ENCODE measurements at places on chromosomes 1 and 21.

GRCh38 chr1:8317647-8318381 is at the start of gene SLC45A1:
Gene SLC45A1 (plus strand): TSS chr1:8318114. CDS start chr1:8324330, 6,216 bp downstream.
- DNase-seq = peak; percentile 66

DNA sequence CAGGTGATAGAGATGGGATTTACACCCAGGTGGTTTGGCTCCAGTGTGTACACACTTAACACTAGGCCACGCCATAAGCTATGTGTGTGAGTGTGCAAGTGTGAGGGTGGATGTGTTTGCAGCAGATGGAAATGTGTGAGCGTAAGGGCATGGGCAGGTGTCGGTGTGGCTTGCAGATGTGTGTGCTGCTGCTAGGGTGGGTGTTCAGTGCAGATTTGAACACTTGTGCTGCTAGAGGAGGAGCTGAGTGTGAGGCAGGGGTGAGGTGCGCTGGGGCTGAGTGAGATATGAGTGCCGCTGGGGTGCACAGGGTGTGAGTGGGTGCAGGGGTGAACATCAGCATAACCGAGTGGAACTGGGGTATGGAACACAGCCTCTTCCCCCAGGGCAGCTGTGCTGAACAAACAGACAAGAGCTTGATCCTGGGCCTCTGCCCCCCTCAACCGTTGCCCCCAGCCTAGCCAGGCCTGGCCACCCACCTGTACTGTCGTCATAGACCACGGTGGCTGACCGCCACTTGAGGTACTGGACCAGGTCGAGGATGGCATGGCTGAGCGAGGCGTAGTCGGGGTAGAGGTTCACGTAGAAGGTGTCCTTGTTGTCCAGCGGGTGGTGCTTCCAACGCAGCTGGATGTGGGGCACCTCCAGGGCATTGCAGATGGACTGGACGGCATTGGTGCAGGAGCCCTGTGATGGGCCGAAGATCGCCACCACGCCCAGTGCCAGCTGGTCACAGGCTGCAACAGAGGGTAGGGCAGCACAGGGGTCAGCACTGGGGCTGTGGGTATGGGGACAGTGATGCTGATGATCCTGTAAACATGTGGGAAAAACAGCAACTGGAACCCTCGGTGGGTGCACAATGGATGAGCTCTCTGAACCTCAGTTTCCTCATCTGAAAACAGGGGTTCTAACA is 153.9 kb downstream of the GRIK3 start:
- no peak for DNase-seq

GRCh38 chr1:172452536-172453152 is 8.8 kb upstream of the PIGC start:
- no peak for DNase-seq

- DNase-seq = no peak
Measured at GRCh38 chr1:107138166-107138565, 2.7 kb upstream of the NTNG1 start.

DNA sequence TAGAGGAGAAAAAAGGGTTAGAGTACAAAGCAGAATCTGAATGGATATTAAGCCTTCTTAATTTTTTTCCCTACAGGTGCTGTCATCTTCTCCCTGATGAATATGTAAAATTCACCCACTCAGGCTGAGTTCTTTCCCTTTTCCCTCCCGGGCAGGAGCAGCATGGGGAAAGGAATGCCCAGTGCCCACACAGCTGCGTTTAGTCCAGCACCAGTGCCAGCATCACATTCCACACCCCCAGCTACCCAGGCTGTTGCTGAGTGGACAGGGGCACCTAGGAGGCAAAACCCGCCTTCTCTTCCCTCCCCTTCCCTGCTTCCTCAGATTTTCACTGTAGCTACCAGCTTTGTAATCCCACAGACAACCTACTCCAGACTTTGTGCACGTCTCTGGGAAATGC is 3.4 kb upstream of the CADM3 start:
- no peak for DNase-seq

DNA sequence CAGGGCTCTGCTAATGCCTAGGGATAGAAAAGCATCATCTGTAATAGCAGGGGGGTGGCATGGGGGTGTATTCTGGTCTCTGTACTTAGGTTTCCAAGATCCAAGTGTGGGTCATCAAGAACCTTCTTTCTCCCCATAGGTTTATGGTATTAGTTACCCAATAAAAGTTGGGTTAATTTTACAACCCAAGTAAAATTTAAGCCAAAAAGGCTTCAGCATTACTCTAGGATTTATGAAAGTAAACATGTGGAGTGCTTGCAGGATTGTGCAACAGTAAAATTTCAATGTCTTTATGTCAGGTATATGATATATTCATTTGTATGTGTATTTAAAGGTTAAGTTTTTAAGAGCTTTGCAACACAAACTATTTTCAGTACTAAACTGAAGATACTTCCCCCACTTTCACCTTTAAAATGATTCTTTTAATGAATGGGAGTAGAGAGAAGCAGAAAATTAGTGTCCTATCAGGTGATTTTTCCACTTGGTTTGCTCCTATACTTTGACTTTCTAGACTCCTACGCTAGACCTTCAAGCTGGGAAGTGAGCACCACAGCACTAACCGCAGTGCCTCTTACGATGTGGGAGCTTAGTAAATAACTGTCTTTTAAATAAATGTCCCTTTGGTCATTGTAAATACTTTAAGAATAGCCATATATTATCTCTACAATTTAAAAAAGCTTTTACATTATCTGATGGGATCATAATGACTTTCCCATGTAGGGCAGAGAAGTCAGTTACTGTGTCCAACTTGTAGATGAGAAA is 67.8 kb upstream of the UBE2U start:
- no peak for DNase-seq

DNA sequence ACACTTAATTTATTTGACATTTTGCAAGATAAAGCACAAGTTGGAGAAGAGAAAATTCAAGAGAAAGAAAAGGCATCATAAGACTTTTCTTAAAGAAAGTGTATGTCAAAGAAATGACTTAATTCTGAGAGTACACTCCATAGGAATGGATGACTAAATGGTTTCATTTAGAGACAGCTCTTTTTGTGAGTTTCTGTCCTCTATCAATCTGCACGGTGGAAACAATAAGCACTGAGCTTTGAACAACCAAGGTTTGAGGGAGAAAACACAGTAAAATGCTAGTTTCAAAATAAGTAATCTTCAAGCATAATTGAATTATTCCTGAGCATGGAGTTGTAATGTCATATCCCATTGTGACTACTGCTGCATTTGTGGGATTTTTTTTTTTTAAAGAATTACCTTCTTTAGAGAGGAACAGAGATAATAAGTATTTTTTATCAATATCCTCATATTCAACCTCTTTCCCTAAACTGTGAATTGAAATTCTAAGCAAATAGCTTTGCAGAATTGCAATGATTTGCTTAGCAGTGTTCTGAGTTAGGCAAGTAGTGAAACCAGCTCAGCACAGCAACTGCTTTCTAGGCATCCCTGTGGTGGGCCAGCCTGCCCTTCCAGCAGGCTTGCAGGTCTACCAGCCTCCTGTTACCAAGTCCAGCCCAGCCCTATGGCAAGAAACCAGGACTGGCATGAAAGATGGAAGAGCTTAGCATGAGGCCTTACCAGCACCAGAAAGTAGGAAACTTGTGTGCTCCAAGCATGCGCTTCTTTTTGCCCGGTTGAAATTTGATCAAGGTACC is 38.2 kb downstream of the KCNJ6 start:
- no peak for DNase-seq

DNA sequence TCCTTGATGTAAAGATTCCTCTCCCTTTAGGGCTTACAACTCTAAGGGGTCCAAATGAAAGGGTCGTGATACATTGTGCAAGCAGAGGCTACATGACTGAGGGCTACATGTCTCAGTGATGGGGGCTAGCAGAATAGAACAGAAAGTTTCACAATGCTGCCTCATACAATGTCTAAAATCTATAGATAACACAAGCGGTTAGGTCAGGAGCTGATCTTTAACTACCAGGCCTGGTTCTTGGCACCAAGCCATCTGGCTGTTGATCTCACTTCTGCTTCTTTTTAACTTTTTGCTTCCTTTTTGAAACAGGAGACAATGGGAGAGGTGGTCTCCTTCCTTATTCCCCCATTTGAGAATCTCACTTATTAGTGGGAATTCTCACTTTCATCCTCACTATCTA is 710.2 kb downstream of the AMY1C start:
- no peak for DNase-seq

GRCh38 chr1:93061895-93062792 is 16.9 kb upstream of the MTF2 start:
- DNase-seq = no peak

GRCh38 chr1:200042552-200043335 is 15.2 kb downstream of the NR5A2 start:
- DNase-seq = no peak

DNA sequence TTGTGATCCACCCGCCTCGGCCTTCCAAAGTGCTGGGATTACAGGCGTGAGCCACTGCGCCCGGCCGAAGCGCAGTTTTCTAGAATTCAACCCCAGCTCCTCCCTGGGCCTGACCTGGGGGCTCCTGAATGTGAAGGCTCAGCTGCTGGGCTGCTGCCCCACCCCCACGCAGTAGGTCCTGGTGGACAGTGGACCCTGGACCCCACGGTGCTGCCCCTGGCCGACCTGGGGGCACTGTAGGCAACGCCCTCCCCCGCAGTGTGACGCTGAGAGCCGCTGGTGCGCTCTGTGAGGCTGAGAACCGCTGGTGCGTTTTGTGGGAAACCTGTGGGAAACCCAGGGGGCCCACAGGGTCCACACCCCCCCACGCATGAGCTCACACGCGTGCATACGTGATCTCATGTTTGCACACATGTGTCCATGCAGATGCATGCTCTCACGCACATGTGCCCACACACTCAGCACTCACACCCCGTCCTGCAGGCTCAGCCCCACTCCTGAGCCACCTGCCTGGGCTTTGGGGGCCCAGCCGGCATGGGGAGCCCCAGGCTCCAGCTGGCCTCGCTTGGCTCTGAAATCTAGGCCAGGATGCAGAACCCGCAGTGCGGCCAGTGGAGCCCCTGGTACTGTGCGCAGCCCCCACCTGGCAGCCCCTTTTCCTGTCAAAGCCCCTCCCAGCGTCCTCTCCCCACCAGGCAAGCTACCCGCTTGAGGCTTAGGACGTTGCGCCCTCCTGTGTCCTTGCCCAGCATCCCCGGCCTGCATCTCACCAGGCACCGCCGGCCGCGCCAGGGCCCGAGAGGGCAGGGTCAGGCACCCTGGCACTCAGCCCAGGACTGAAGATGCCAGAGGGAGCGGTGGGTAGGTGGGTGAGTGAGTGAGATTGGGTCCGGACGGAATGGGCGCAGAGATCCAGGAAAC is 67.7 kb downstream of the COL18A1 start:
- no peak for DNase-seq

GRCh38 chr1:163650624-163651023 is 328.9 kb downstream of the NUF2 start:
- no peak for DNase-seq

- no peak for DNase-seq
Measured at GRCh38 chr1:17674726-17675500, 80.2 kb upstream of the ACTL8 start.

DNA sequence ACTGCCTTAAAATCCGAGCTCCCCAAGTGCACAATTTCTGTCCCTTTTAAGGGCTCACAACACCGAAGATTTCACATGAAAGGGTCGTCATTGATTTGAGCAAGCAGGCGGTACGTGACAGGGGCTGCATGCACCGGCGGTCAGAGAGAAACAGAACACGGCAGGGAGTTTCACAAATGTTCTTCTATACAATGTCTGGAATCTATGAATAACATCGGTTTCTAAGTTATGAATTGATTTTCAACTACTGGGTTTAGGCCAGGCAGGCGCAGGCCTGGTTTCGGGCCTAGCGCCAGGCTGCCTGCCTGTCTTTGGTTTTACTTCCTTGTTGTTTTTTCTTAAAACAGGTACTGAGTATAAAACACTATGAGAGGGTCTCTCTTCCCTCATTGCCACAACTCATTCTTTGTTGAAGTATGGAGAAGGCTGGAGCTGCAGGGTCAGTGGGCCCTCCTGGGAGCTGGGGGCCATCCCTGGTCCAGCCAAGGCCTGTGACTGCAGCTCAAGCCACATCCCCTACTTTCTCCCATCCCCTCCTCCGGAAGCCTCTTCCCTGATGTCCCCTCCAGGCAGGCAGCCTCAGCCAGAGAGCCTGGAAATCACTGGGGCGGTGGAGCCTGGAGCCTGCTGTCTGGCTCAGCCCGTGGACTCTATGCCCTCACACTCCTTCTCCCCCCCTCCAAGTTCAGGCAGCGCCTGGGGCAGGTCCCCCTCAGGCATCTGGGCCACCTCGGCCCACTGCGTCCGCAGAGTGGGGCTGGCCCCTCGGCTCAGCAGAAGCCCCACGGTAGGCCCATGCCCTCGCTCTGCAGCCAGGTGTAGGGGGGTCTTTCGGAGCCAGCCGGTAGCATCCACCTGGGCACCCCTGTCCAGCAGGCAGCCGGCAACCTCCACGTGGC is 2.4 kb downstream of the ANKRD65 start:
- DNase-seq = no peak

GRCh38 chr1:198747127-198747526 is 108.3 kb downstream of the PTPRC start:
- DNase-seq = no peak

- no peak for DNase-seq
Measured at GRCh38 chr1:24172598-24172997, 14.5 kb downstream of the IFNLR1 start.

DNA sequence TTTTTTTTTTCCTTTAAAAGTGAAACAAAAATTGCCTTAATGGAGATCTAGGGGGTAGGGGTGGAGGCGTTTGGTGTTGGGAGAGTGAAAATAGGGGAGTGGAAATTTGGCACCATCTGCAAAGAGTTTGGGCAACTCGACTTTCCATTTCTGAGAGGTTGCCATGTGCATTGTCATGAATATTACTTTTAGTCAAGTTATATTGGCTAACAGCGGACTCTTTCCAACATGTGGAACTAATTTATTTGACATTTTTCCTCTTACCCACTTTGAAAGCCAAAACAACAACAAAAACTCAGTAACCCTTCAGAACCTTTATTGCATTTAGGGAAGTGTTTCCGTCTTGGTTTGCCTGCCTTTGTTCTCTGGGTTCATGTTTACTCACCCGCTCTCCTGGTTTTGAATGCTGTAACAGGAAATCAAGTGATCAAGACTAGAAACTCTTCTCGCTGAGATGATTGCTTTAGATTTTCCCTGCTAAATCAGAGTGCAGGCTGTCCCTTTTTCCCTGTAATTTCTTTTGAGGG is 70.4 kb downstream of the CACHD1 start:
- DNase-seq = no peak

GRCh38 chr21:32088471-32088870 is 190.4 kb downstream of the MIS18A start:
- DNase-seq = no peak

Measured in stimulated activated CD8-positive, alpha-beta memory T cell treated with anti-CD3 and anti-CD28 coated beads, Interleukin-12 subunit alpha, Interleukin-12 subunit beta, amount 100 ng/mL, for 1 hour (primary cell).